ENCODE measurements at places on chromosomes 5 and 9.

DNA sequence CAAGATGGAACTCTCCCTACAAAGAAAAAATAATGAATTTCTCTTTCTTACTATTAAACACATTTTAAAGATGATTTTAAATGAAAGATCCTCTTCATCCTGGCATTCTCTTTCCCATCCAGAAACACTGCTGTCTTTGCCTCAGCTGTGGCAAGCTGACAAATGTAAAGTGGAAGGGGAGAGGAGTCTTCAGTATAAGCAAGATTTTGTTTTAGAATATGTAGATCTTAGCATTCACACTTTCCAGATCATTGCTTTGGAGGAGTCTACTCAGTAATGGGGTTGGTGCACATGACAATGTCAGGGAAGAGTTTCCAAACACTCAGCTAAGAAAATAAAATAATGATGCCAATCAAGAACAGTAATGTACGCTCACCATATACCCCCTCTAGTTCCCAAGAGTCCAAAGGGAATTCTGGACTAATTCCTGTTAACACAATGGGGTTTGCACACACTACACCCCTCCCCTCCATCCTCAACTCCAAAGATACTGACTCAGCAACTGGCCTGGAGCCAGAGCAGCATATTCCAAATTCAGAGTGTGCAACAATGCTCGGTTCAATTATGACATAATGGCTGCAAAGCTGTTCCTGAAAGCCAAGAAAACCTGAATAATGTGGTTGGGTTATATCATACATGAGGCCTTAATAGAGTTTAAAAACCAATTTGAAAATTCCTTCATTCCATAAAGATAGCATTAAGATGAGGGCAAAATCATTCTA is 4.6 kb downstream of the C5orf63 start:
- DNase-seq: no peak

DNA sequence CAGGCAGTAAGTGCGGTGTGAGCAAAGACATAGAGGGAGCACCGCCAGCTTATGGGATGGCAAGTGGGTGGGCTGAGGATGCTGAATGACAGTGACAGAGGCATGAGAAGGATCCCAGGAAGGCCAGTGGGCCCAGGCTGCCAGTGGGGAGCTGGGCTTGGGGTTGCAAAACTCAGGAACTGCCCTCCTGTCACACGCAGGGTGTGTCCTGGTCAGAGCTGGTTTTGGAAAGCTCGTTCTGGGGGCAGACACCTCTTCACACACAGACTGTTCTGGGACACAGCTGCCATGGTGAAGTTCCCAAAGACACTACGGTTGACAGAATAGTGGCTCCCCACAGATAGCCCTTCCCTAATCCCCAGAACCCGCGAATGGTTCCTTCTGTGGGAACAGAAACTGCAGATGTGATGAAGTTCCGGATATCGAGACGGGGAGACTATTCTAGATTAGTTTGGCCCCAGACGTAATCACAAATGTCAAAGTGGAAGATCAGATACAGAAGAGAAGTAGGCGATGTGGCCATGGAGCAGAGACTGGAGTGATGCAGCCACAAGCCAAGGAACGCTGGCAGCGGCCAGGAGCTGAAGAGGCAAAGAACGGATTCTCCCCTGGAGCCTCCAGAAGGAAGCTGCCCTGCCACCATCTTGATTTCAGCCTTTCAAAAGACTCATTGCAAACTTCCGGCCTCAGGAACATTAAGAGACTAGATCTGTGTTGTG is 159.0 kb downstream of the COL23A1 start:
- DNase-seq: no peak

DNA sequence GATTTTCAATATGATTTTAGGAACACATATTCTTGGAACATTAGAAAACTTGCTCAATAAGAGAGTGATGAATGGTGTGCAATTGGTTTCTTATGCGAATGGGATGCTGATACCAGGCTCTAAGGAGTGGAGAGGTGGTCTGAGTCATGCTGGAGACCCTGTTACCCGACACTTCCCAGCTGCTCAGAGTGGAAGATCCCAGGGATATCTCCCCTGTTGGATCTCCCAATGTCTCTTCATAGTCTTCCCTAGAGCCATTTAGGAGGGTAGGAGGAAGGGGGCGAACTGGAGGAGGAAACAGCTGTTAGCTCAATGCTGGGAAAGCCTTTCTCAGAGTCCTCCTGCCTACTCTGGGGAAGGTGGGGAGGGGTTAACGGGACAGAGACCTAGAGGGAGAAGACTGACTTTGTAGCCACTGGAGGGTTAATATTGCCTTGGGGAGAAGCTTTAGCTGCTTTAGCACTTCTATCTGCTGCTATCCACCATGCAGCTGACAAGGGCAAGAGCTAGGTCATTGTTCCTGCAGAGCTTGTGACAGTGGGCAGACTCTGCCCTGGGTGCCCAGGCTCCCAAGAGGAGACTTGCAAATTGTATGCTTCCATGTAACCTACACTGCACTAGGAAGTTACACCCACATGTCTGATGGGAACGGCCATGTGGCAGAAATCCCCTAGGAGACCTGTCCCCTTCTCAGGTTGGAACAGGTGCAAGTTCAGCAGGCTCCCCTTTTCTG is 301.0 kb downstream of the GADD45G start:
- no peak for DNase-seq

- DNase-seq: no peak
Observed at GRCh38 chr5:32275396-32275741, 37.4 kb downstream of the MTMR12 start.

- DNase-seq: no peak
Observed at GRCh38 chr5:10584714-10585517, 21.0 kb downstream of the ANKRD33B start.

DNA sequence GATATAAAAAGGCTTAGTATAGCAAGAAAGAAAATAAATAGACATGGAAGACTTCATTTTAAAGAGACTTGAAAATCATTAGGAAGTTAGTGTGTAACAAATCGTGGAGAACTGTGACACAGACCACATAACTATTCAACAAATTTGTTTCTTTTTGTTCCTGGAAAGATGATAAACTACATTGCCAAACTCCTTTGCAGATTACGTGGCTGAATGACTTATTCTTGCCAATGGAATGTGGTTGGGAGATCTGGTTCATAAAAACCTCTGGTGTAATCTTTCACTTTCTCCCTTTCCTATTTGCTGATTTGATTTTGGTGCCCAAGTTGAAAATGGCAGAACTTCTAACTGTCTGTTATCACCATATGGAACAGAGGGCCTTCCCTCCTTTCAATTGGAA is 328.9 kb upstream of the MEF2C start:
- no peak for DNase-seq

DNA sequence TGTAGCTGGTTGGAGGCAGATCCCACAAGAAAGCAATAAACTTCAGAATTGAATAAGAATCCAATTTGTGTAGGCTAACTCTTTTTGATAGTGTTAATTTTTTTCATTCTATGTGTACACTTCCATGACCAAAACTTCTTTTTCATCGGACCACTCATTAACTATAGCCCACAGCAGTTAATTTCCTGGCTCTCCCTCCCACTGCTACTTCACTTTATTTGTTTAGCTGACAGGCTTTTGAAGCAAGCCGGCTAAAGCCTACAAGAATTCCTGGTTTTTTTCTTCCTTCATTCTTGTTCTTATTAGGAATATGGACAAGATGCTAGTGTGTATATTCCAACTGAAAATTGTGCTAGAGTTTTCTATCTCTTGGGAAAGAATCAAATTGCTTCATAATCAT is 329.2 kb upstream of the CCNH start:
- no peak for DNase-seq

GRCh38 chr5:82097-82496 is 9.9 kb upstream of the PLEKHG4B start:
- DNase-seq: no peak

DNA sequence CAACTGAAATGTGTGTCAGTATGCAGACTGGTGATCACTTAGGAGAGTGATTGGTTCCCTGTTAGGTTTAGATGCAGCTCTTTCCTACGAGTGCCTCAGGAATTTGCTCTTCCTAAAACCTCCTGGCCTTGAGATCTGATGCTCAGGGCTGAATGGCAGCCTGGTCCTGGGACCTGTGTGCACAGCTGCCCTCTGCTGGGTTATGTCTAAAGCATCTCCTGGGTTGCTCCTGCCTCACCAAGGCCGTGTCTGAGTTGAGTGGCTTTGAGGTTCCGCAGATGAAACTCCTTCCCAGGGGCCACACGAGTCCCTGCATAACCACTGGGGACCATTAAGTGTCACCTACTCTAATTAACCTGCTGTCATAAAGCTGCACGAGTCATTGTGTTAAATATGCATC is 59.5 kb downstream of the MVB12B start:
- DNase-seq: no peak

GRCh38 chr5:172707285-172708182 is 63.5 kb downstream of the DUSP1 start:
- DNase-seq: no peak

DNA sequence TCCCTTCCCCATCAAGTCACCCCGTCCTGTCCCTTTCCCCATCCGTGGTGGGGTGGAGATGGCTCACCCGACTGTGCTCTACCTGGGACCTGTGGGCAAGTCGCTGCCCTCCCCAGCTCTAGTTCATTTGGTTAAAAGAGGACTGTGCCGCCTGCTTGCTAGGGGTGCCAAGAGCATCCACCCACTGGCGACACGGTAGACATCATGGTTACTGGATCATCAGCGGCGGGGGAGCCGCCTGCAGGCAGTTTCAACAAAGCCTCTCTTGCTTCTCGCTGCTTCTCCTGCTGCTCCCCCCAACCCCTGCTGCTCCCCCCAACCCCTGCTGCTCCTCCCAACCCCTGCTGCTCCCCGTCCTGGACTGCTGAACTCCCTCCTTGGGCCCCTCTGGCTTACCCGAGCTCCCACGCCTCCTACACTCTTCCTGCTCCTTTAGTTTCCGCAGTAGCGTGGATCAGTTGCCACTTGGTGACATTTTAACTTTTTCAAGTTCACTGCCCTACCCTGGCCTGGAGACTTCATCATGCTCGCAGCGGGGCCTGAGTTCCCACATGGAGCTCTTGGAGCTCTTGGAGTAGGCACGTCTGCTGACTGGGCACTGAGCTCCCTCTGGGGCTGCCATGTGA is 22.0 kb upstream of the SCGB3A1 start:
- no peak for DNase-seq

DNA sequence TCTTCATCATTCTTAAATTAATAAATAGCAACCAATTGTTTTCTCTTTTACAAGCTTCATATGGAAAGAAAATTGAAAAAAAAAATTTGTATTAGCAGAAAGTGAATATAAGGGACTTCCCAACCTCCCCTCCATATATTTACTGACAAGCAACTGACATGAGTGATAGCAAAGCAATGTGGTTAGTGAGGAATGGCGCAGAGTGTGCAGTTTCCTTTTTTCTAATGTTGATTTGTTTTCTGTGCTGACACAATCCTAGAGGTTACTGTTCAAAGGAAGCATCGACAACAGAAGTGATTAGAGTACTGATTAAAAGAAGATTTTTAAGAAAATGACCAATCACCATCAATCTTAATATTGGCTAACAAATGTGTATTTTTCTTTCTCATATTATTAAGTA is 1.7 kb upstream of the PTGER4 start:
- DNase-seq: no peak

- no peak for DNase-seq
Observed at GRCh38 chr5:141883184-141883891, 5.1 kb upstream of the PCDH1 start.

DNA sequence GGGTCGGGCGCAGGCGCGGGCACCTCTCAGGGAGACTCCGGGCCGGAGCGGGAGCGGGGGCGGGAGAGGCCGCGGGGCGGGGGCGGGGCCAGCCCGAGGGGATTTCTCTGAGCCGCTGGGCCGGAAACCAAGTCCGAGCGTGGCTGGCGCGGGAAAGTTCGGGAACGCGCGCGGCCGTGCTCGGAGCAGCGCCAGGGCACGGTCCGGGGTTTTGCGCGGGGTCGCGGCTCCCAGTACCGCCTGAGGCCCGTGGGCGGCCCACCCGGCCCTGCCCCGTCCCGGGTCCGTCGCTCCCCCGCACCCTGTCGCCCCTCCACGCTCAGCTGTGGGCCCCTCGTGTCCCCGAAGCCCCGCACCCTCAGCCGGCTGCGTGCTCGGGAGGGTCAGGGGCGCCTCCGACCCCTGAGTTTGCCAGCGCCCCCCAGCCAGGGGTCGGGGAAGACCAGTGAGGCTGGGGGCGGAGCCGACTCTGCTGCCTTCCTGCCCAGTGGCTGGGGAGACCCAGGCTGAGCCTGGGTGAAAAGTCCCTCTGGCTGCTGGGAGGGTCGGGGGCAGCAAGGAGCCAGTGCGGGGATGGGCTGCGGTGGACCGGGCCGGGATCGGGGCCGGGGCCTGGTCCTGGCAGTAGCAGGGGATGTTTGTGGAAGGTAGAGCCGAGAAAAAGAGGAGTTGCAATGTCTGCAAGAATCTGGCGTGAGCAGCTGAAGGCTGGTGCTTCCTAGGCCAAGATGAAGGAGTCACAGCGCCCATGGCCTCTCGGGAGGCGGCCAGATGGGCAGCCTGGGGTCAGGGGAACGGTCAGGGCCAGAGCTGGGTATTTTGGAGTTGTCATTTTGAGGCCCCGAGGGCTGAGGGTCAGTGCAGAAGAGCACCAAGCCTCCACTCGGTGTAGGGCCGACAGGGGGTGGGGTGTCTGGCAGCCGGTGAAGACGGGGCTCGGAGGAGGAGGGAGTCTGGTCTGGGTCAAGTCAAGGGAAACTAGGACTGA is 588 bp downstream of the TRAF2 start:
- peak; percentile 85 for DNase-seq

- no peak for DNase-seq
Observed at GRCh38 chr5:41790038-41790776, 80.0 kb downstream of the OXCT1 start.

GRCh38 chr9:33638391-33638915 is 114.4 kb downstream of the ANKRD18B start:
- no peak for DNase-seq

DNA sequence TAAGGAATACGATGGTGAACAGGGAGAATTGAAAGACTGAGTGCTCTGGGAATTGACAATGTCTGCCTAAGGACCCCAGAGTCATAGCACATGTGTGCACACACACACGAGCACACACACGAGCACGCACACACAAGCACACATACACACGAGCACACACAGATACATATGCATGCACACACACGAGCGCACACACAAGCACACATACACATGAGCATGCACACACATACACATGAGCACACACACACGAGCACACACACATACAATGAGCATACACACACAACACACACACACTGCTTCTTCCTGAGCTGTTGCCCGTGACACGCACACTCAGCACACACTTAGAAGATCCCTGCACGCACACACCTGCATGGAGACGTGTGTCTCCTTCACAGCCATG is 10.9 kb upstream of the UNC5A start:
- no peak for DNase-seq

Measured in GM12892 (cell line).